ENCODE measurements at places on chromosomes 12 and 14.
A peak's percentile ranks its signal among the peaks of the same experiment; 100 is the strongest.

DNA sequence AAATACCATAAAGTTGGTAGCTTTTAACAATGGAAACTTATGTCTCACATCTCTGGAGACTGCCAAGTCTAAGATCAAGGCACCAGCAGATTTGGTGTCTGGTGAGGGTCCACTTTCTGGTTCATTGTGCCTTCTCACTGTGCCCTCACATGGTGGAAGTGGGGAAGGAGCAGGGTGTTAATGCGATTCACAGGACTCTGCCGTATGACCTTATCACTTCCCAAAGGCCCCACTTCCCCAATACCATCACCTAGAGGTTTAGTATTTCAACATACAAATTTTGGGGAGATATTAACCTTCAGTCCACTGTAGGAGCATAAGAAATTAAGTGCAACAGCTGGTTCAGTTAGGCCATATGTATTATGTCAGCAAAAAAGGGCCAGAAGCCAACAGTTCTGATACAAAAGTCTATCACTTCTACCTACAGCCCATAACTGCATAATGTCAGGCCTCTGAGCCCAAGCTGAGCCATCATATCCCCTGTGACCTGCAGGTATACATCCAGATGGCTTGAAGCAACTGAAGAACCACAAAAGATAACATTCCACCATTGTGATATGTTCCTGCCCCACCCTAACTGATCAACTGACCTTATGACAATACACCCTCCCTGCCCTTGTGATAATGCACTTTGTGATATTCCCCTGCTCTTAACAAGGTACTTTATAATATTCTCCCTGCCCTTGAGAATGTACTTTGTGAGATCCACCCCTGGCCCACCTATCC, 24.7 kb downstream of the DDHD1 start:
- no peak for DNase-seq

GRCh38 chr12:120759591-120760348, 34.1 kb downstream of the ACADS start:
- DNase-seq: no peak

DNA sequence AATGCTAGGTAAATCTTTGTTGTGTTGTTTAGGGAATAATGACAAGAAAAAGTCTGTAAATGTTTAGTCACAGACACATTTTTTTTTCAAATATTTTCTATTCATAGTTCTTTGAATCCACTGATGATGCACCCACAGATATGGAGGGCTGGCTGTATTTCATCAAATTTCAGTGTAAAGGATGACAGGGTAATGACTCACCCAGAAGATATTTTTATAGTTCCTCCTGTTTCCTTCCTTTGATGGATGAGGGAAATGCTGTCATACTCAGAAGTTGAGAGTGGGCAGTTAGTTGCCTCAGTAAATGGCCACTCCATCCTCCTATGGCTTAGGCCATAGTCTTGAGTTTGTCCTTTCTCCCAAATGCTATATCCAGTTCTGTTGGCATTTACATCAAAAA, 76.9 kb upstream of the REP15 start:
- no peak for DNase-seq

GRCh38 chr12:106759526-106760183, 14.8 kb upstream of the RIC8B start:
- DNase-seq: peak; percentile 43

- DNase-seq: no peak
These were observed 443.5 kb upstream of the RGS6 start for GRCh38 chr14:71488703-71489191.

DNA sequence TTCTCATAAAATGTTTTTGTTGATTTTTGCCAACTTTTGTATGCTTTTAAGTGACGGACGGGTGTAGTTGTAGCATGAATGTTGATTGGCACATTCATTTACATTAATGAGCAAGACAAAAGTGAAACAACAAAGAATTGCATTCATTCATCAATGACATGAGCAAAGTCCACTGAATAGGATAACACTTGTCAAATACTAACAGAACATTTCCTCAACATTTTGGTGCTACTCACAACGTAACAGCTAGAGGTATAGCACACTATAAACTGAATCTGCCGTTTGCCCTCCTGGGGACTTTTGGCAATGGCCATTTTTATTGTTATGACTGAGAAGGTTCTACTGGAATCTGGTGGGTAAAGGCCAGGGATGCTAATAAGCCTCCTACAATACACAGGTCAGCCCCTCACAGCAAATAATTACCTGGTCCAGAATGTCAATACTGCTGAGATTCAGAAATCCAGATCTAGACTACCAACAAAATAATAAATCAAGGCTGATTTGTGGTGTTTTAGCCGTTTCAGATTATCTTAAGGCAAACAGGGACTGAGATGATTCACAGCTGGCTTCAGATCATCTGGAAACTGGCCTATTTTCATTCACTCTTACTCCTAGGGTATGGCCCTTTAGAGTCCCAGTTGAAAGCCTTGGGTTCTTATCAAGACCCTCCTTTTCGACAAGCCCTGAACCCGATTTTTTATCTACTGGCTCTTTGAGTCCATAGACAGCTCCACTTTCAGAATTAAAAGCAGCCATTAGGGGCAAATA, 22.5 kb upstream of the CDKN3 start:
- no peak for DNase-seq

DNA sequence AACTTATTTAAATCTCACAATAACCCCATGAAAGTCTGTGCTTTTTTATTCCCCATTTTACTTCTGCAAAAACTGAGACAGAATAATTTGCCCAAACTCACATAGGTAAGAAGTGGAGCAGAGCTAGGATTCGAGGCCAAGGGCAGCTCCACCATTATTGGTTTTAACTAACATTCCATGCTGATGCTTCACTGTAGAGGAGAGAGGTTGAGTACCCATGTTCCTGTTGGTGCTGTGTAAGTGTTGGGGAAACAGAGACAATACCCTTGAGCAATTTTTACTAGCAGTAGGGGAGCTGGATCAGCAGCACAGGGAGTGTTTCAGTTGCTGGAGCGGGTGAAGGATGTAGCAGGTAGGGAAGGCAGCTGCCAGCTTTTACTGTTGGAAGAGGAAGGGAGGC, 21.1 kb downstream of the RASSF8 start:
- no peak for DNase-seq

GRCh38 chr12:52910248-52910883, 5.5 kb upstream of the KRT8 start:
- DNase-seq: no peak

- DNase-seq: no peak
These were observed 26.9 kb downstream of the FIGNL2 start for GRCh38 chr12:51821440-51822260.

GRCh38 chr14:61928701-61929100, 166.5 kb downstream of the SNAPC1 start:
- no peak for DNase-seq

DNA sequence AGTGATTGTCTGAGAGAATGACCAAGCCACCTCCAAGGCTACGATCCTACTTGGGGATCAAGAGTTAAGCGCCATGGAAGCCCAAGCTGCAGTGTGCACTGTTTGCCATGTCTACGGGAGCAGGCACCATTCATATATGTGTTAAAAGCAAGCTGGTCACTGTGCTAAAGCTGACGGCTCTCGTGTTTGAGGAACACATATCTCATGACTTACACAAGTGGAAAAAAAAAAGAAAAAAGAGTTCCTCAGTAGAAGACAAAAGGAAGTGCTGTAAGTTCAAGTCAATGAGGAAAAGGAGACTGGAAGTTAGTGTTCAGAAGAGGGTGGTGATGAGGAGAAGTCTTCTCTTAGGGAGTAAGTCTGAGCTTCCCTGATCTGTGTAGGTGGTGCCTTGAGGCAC, 4.9 kb upstream of the PTCSC3 start:
- no peak for DNase-seq

DNA sequence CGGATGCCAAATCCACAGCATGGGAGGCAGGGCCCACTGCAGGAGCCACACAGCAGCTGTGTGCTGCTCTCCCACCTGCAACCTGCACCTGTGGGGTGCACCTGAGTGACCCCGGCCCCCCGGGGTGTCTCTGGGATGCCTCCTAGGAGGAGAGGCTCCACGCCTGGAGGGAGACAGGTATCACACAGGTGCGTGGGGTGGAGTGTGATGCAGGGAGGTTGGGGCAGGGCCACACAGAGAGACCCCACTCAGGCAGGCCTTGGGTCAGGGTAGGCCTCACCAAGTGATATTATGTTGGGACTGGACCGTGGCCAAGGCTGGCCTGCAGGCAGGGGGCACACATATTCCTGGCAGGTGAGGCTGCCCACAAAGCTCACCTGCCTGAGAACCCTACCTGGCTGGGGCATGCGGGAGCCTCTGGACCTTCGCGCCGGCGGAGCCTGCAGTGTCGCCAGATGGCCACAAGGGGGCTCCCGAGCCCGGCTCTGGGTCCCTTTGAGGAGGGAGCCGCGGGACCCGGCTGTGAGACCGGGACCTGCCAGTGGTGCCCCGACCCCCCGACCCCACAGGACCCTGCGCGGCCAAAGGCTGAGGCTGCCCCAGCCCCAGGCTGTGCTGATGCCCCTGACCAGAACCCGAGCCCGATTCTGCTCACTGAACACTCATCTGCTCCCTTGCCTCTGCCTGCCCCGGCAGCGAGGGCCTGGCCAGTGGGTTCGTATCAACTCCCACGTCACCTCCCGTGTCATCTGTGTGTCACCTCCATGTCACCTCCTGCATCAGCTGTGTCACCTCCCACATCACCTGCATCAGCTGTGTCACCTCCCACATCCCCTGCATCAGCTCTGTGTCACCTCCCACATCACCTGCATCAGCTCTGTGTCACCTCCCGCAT, 11.4 kb downstream of the TMEM121 start:
- peak; percentile 55 for DNase-seq

DNA sequence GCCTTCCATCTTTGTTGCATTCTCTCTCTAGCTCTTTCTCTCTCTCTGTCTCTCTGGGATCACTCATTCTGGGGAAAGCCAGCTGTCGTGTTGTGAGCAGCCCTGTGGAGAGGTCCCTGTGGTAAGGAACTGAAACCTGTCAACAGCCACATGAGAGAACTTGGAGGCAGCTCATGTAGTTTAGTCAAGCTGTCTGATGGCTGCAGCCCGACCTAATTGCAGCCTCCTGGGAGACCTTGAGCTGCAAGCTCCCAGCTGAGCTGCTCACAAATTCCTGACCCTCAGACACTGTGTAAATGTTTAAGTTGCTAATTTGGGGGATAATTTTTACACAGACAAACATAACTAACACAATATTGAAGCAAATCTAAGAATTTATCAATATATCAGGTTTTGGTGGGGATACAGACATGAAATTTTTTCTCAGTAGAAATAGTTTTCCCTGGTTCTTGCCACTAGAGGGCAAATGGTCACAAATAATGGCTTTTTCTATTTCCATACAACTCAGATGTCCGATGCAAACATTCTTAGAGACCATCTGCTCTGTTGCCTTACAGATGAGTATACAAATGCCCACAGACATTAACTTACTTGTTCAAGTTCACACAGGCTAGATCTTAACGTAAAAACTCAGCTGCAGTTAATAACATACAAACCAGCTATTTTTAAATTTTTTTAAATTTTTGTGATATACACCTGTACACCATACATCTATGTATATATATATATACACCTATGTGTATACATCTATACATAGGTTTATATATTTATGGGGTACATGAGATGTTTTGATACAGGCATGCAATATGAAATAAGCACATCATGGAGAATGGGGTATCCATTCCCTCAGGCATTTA, 15.5 kb upstream of the KRR1 start:
- DNase-seq: peak; percentile 29

DNA sequence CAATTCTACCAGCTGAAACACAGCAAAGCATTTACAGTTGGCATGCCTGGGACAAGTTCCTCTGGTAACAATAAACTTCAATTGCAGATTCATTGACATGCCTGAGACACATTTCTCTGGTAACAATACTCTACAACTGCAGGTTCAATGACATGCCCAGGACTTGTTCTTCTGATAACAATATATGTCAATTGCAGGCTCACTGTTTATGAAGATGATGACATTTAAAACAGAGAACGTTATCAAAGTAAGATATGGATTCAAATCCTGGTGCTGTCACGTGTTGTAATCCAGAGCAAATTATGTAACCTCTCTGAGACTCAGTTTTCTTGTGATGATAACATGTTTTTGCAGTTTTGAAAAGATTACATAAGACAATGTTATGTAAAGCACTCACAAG, 20.5 kb downstream of the KITLG start:
- DNase-seq: no peak

Measured in WERI-Rb-1 (cell line).